ENCODE measurements at places on chromosomes 12 and 14. TPM values are rescaled to one million over a fixed set of nuclear protein-coding genes. Genes with fewer than 3 reads are reported as not detected.

The SEC23A gene
- 90.9 TPM for total RNA-seq

The NUMB gene
- total RNA-seq = 34.9 TPM

The DICER1 gene
- total RNA-seq = 33.1 TPM

The GLI1 gene
- total RNA-seq = 0.83 TPM

The TAS2R9 gene
- total RNA-seq = not detected

The LIN7A gene
- 17.3 TPM for total RNA-seq

- no peak for DNase-seq
Measured at GRCh38 chr14:22520796-22521195, 68.2 kb downstream of the DAD1 start.

GRCh38 chr12:48956279-48957140 is 777 bp downstream of the ARF3 start:
- peak; percentile 86 for DNase-seq

GRCh38 chr14:85442996-85443395 is 86.9 kb upstream of the FLRT2 start:
- no peak for DNase-seq

- no peak for DNase-seq
Measured at GRCh38 chr14:100098171-100098570, 32.9 kb downstream of the EVL start.

GRCh38 chr12:50252977-50253602 is 30.2 kb downstream of the LIMA1 start:
- no peak for DNase-seq

- DNase-seq = no peak
Measured at GRCh38 chr12:96265836-96266235, 71.7 kb downstream of the ELK3 start.

GRCh38 chr12:124123296-124124000 is 150.4 kb downstream of the ZNF664 start:
- no peak for DNase-seq

DNA sequence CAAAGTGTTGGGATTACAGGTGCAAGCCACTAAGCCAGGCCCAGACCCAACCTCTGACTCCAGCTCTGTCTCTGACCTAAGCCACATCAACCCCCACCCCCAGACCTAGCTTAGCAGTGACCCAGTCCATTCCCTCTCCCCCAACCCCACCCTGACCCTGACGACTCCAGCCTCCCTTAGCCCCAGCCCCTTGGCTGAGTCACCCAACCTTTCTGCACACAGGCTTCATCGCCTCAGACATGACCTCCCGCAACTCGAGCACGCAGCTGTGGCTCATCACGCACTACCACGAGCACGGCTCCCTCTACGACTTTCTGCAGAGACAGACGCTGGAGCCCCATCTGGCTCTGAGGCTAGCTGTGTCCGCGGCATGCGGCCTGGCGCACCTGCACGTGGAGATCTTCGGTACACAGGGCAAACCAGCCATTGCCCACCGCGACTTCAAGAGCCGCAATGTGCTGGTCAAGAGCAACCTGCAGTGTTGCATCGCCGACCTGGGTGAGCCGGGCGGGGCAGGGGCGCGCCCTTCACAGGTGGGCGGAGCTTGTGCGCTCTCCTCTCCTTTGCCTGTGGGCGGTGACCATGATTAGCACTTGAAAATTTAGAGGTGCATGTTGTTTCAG is 7.8 kb downstream of the ACVRL1 start:
- DNase-seq = peak; percentile 73

GRCh38 chr12:56941299-56942017 is 7.2 kb upstream of the SDR9C7 start:
- DNase-seq = no peak

DNA sequence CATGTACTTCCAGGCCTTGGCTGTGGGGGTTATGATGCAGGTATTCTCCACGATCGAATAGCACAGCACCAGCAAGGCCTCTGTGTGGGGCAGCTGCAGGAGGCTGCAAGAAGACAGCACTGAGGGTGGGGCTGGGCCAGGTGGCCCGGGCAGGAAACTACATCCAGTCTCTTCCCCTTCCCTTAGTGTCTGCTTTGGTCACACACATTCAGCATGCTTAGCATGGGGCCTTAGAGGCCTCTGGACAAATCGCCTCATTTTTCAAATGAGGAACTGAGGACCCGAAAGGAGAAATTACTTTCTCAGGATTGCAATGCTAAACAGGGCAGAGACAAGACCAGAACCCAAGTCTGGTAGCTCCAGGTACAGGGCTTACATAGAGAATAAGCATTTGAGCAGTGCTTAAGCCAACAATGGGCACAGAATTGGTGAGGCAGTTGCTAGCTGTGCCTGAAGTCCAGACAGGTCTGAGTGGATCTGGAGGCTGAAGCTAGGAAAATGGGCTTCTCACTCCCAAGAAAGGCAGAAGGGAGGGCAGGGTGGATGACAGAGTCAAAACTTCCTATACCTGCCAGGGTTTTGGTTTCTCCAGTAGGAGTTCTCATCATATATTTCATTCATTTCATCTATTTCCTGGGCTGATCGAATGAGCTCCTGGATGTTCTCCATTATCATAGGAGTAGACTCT is 3.5 kb downstream of the ACRBP start:
- DNase-seq = no peak

DNA sequence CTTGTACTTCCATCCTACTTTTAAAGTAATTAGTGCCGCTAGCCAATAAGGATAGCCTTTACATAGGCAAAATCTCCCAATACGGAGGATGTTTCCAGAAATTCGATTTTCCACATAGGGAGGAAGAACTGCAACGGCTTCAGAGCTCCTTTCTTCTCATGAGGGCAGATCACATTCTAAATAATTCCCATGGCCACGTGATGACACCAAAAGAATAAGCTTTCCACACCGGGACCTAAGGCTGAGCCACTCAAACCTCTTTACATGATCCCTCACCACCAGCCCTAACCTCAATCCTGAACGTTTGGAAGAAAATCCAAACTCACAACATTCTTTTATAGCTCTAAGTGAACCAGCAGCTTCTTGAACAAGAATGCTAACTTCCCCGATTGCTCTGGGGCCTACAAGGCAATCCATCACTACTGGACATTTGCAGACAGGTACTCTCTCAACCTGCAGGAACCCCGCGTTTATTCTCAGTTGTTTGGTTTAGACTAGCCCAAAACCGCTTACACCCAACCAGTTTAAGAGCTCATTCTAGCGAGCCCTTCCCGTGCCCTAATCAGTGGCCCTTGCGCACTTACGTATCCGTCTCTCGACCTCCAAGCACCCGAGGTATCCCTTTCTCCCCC is 884 bp downstream of the CAPRIN2 start:
- DNase-seq = no peak

DNA sequence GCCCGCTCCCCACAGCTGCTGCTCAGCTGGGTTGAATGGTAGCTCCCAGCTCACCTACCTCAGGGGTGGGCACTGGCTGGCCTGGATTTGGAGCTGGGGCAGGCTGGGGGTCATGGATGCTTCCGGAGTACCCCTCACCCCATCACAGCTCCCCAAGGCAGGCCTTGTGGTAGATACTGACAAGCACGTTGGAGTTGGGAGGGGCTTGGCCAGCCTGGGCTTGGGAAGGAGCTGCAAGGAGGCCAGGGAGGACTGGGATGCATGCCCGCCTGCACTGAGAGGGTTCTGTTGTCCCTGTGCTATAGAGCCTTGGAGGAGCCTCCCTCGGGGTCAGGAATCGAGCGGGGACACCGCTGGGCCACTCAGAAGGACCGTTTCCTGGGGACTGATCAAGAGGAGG is 14.2 kb downstream of the TMEM63C start:
- peak; percentile 73 for DNase-seq

- DNase-seq = no peak
Measured at GRCh38 chr12:103751600-103751999, 89.4 kb downstream of the NT5DC3 start.

DNA sequence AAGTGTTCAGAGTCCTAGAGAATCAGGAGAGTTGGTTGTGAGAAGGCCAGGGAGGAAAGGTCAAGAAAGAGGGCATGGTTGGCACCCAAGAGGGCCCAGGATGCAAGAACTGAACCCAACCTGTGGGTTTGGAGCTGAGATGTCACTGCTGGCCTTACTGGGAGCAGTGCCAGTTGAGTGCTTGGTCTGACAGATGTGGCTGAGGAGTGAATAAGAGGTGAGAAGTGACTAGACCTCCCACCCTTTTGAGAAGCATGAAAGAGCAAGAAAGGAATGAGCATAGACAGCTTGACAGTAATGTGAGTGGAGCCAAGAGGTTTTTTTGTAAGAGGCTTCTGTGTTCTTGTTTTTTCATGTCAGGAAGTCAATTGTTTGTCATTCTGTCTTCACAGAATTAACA is 95.3 kb downstream of the FGD4 start:
- no peak for DNase-seq

GRCh38 chr14:49970474-49971147 is 77.7 kb downstream of the ARF6 start:
- no peak for DNase-seq

All from cardiac septum (tissue), 1 donor.